Hepatic stellate cell (primary cell): ENCODE measurements at places on chromosomes 3 and 15.

- no peak for DNase-seq
Measured at GRCh38 chr3:173886-174285, 22.7 kb upstream of the CHL1 start.

GRCh38 chr15:82106679-82107078 lies 60.9 kb upstream of the MEX3B start:
- no peak for DNase-seq

GRCh38 chr15:64548235-64548634 lies 87.9 kb downstream of the ZNF609 start:
- DNase-seq: no peak

DNA sequence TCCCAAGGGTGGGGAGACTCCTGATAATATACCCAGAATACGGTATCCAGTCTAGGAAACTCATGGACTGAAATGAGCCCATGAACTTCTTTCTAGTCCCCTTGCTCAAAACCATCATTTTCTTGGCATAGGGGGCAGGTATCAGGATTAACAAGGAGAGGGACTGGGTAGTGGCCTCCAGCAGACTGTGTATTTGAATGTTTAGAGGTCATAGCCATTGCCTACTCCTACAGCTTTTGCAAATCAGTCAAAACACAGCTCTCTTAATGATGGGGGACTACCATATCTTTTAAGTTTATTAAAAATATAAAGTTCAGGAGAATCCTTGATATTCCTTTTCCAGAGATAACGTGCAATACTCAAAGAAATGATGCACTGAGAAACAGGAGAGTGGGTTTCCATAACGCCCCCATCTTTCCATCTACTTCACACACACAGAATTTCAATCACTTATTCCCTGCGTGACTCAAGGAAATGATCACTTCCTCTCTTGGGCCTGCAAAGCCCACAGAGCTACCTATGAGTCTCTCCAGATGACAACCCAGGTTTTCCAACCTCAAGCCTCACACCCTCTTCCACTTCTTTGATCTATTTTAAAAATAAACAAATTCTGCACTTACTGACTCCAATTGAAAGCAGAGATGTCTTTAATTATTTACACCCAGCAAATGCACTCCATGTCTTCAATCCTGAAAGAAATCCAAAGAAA lies 584.0 kb upstream of the LMCD1 start:
- DNase-seq: no peak

DNA sequence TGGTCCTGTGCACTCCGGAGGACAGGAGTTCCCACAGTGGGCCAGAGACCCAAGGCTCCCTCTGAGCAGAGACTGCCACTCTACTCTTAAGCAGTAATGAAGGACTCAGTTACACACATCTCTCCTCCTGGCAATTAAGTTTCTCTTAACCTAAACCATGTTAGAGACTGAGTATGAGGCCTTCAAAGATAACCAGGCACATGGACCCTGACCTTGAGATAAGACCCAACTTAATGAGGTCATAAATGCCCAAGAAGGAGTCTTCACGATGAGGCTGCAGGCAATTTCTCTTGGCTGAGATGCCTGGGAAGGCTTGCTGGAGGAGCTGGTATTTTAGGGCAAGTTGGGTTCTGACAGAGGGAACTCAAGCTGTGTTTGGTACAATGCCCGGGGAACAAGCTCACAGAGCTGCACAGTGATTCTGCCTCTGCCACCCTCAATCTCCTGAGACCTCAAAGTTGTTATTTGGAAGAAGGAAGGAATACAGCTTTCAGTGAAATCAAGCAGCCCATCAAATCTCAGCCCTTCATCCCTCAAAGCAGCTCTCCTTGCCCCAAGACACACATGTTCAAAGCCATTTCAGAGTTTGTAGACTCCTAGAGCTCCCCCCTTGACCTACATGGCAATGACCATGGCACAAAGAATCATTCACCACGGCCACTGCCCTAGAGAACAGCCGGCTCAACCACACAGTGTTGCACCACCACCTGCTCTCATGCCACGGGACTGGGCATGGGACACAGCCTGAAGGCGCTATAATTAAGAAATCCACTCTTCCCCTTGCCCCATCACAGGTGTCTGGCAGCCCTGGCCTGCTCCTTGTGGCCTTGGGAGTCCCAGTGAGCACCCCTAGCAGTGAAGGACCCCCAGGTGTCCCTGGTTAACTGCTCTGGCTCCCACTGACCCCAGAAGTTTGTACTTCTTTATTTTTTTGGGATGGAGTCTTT lies 7.1 kb downstream of the RMDN3 start:
- DNase-seq: no peak
